ENCODE measurements at places on chromosomes 6 and 20.

GRCh38 chr6:30463651-30464618, 25.4 kb upstream of the HLA-E start:
- no peak for DNase-seq

- no peak for DNase-seq
Observed at GRCh38 chr6:98937351-98937750, 10.4 kb downstream of the FBXL4 start.

DNA sequence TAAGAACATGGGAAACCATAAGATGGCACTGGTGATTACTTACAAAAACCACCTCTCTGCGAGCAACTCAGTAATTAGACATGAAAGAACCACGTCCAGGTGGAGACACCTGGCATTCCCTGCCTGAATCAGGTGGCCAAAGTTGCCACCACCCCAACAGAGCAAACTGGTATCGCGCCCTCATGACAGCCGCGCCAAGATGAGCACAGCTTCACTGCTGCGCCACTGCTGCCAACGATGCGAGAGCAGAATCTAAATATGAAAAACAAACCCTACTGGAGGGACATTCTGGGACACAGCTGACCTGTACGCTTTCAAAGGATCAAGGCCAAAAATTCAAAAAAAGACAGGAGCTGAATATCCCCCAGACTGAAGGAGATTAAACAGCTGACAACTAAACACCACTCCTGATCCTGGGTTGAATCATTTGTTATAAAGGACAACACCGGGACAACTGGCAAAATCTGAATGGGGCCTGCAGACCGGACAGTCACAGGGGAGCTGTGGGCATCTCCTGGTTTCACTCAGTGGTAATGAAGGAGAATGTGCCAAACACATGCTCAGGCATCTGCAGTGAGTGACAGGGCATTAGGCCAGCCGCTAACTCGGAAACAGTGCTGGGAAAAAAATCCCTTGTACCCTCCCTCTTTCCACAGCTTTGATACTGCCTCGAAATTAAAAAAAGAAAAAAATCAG, 17.4 kb downstream of the CST7 start:
- no peak for DNase-seq

GRCh38 chr6:32447932-32448331, 8.2 kb downstream of the HLA-DRA start:
- no peak for DNase-seq

GRCh38 chr6:138514860-138515540, 15.7 kb upstream of the NHSL1 start:
- DNase-seq, result no peak

DNA sequence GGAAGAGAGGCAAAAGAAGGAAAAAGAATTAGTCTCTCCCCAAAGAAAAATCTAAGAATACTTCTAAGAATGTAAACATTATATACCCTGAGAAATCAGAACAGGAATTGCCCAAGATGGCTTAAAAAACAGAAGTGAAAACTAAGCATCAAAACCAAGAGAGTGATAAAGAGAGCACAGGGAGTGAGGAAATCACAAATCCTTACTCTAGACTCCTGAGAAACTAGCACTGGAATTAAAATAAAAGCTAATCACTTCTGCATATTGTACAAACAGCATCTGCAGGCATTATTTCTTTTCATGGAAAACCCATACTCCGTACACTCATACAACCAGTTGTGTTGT, 285.7 kb downstream of the BTBD9 start:
- no peak for DNase-seq

DNA sequence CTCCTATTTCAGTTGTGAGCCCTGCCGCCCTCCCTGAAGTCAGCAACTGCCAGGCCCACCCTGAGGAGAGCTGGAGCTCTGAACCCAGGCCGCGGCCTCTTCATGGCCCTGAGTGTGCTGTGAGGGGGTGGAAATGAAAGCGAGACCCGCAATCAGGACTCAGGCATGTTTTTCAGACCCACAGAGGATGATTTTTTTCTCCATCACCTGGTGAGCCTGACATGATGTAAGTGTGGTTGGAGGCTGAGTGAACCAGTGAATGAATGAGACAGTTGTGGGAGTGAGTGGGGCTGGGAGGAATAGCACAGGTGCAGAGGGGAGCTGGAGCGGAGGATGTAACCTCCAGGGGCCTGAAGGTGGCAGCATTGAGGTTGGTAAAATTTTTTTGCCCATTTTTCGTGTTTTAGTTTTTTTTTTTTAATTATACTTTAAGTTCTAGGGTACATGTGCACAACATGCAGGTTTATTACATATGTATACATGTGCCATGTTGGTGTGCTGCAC, 18.3 kb downstream of the RAET1L start:
- DNase-seq, result no peak

GRCh38 chr6:48080227-48081009, 30.6 kb downstream of the PTCHD4 start:
- no peak for DNase-seq

DNA sequence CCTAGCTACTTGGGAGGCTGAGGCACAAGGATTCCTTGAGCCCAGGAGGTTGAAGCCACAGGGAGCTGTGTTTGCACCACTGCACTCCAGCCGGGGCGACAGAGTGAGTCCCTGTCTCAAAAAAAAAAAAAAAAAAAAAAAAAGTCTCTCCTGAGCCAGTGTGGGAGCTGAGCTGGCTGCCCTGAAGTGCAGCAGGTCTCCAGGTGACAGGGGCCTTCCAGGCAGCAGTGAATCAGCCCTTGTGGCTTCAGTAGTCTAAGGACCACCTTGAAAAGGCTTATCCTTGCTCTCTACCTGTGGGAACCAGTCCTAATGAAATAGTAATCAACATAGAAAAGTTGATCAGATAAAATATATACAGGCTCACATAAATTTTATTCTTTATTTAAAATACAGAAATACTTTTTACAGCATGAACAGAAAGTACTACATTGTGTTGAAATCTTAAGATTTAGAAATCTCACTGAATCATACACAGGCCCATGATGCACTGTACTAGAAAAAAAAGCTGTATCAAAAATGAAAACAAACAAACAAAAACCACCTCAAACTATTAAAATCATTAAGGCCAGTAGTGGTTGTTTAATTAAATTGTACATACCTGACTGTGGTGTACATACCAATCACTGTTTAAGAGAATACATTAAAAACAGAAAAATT, 128.9 kb downstream of the SCML4 start:
- no peak for DNase-seq

- no peak for DNase-seq
Observed at GRCh38 chr6:110653381-110653780, 161.9 kb downstream of the CDK19 start.

GRCh38 chr6:43910638-43911353, 140.8 kb downstream of the VEGFA start:
- DNase-seq, result no peak

All from GM12864 (cell line).